Right ventricle myocardium superior (tissue), 1 donor: ENCODE measurements at places on chromosomes 12 and 14. TPM values are rescaled to one million over a fixed set of nuclear protein-coding genes. Genes with fewer than 3 reads are reported as not detected.

Gene DLST
- total RNA-seq = 205 TPM

DNA sequence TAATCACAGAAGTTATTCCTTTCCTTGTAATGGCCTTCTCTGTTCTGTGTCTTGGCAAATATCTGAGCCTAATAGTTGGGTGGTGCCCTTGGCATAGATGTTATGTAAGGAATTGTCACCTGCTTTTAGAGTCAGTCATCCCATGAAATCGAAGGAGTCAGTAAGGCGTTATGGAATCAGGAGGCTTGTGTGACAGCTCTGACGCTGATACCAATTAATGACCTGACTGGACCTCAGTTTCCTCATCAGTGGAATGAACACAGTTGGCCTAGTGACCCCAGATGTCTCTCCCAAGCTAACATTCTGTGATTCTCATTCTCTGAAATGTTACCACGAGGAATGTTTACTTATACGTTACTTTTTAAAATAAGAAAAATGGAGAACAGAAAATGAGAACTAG lies 32.1 kb downstream of the TXNRD1 start:
- no peak for DNase-seq

Gene PHLDA1
- total RNA-seq = 6.6 TPM

DNA sequence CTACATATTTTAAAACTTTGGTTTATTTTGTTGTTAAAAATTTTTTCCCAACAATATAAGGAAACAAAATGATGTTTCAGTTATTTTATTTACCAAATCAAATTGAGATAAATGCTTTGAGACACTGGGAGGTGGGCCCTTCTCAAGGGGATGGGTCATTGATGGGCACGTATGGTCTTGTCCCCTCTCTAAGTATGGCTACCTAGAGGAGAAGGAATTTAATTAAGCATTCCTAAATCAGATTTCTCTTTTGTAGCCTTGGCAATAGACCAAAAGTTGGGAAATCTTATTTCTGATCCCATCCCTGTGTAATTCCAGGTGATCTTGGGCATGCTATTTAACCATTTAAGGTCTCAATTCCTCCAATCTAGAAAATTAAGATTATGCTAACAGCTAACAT lies 79.0 kb downstream of the SCN8A start:
- no peak for DNase-seq

GRCh38 chr12:72829838-72830237 lies 557.7 kb downstream of the TRHDE start:
- DNase-seq = no peak

Gene AICDA
- total RNA-seq = not detected

Gene TUNAR
- not detected for total RNA-seq

GRCh38 chr14:55248411-55248810 lies 22.8 kb upstream of the FBXO34 start:
- no peak for DNase-seq

DNA sequence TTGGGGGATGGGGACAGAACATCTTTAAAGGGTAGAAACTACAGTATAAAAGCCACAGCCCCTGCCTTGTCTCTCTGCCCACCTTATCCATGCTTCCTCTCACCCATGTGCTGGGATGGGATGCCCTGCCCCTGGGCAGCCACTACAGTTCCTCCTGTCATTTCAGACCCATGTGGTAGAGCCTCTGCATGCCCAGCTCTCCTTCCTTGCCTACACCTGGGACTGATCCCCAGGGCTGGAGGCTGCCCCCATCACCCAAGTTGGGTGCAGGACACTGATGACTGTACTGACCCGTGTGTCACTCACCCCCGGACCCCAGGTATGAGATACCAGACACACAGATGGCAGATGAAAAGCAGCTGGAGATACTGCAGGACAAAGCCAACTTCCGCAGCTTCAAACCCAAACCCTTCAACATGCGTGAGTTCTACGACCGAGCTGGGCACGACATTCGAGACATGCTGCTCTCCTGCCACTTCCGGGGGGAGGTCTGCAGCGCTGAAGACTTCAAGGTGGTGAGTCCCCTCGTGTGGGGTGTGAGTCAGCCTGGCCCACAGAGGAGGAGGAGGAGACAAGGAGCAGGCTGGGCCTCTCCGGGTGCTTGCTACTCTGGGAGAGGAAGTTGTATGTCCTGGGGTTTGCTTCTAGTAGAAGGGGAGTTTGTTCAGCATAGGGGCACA lies 2.2 kb downstream of the ASIC1 start:
- no peak for DNase-seq

Gene SLCO1A2
- not detected for total RNA-seq

GRCh38 chr12:129257524-129257923 lies 404.2 kb downstream of the GLT1D1 start:
- DNase-seq = no peak

Gene KERA
- total RNA-seq = not detected

Gene VASH1
- total RNA-seq = 14.3 TPM

Gene CISTR
- 0.83 TPM for total RNA-seq

- no peak for DNase-seq
Observed at GRCh38 chr12:32265951-32266350, 133.4 kb upstream of the FGD4 start.

GRCh38 chr12:97168804-97169203 lies 261.7 kb downstream of the NEDD1 start:
- DNase-seq = no peak

GRCh38 chr12:6821591-6822425 lies at the start of gene GPR162:
Gene GPR162 (plus strand): TSS chr12:6821821. CDS start chr12:6823899, 2,078 bp downstream.
- peak; percentile 80 for DNase-seq

DNA sequence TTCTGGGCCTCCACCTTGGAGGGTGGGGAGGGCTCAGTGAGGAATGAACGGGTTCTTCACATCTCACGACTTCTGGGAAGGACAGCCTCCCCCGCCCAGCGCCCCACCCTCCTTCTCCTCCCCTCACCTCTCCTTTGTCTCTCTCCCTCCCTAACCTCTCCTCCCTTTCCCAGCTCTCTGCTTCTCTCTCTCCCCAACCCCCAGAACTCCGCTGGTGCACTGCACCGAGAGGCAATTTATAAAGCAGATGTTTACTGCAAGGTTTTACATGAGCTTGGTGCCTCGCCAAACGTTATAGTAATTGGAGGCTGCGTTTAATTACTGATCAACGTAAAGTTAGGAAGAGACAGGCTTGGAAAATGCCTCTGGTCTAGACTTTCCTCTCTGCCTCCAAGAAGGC lies 42.9 kb upstream of the FAM222A start:
- no peak for DNase-seq

Gene LRP1-AS
- not detected for total RNA-seq

DNA sequence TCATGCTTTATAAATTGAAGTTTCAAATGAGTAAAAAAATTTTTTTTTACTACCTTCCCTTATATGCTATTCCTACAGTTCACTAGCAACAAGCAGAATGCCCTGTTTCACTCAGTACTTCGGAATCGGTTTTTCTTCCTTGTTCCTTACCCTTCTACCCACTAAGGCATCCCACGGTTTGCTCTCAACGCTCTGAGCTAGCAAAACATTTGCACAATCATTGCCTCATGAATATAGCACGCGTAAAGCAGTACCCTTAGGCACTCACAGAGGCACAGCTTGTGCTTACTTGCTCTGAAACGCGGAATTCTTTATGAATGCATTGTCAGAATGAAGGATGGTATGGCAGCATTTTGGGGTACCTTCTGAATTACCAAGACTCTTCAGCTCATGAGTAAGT lies 45.0 kb downstream of the PPP1R13B start:
- DNase-seq = no peak

Gene STAT2
- 28.3 TPM for total RNA-seq

- DNase-seq = no peak
Observed at GRCh38 chr14:35122696-35123387, 490 bp downstream of the PRORP start.

DNA sequence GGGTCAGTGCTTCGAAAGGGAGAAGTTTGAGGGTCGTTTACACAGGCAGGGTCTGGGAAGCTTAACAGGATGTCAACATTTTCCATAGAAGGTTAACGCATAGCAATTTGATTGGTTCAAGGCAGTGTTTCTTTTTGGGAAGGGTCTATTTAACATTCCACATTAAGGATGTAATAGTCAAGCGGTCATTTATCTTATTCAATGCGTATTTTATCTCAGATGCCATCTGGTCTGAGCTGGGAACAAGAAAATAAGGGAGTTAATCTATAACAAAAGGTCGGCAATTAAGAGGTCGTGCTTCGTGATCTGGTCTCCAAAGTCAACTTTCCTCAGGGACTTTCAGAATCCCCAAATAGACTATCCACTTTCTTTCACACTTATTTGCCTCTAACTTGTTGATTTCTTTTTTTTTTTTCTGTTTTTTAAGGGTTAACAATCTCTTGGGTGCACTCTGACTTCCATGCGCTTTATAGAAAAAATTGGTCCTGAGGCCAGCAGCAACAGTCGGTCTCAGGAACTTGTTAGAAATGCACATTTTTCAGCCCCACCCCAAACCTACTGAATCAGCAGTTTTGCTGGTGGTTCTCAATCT lies 550 bp upstream of the RESF1 start:
- no peak for DNase-seq

DNA sequence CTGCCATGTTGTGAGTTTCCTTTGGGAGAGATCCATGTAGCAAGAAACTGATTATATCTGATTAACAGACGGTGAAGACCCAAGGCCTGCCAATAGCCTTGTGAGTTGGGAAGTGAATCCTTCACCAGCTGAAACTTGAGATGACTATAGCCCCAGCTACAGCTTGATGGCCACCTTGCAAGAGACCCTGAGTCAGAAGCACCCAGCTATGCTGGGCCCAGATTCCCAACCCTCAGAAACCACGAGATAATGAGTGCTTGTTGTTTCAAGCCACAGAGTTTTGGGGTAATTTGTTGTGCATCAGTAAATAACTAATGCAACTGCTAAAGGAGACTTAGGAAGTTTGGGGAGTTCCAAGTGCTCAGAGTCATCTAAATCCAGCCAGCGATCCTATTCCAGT lies 80.3 kb downstream of the AVPR1A start:
- no peak for DNase-seq

DNA sequence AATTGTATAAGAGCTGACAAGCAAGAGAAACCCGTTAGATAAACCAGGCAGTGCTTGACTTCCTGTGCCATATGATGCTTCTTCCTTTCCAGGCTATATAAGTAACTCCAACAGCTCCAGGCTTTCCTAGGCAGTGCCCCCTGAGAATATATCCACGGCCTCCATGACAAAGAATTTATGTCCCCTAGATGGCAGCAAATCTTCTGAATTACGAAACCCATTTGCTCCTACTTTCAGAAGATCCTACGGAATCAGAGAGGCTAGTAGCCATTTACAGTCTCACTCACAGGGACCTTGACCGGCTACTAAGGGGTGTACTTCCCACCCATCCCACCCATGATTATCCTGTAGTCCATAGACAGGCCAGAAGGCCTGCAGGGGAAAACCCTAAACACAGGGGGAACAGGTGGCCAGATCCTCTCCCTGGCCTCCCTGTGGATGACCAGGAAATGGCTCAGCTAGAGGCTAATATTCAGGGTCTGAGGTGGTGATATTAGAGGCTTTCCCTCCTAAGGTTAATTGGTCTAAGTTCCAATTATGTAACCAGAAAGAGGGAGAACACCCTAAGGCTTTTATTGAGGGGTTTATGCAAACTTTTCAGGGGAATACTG lies 77.2 kb upstream of the DCD start:
- no peak for DNase-seq

DNA sequence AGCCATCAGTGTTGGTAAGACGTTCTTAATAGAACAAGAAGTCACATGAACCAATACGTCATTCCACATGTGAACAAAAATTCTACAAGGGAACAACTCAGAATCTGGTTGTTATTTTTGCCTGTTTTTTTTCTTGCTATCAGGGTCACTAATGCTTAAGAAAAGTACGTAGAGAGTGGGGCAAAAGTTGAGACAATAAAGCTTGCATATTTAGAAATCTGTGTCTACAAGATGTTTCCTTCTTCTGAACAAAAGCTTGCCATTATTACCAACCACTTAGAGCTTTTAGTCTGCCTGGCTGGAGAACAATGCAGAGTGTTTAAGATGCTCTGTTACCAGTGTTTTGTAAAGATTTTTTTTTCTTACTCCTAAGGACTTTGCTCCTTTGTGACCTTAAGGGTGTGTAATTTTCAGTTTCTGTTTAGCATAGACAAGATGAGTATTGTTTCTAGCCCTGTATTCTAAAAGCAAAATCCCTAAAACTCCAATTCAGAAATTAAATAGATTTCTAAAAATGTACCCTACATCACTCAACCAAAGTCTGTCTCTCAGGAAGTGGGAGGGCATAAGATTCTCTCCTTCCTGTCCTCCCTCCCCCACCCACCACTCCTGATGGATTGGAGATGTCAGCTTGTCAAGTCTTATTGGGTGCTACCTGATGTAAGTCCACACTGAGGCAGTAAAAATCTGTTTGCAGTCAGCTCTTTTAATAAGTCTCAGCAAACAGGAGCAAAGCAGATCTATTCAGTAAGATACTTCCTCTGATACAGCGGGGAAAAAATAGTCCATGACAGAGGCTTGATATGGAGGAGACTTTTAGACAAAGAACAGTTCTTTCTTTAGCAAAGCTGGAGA lies 267.6 kb downstream of the GRIN2B start:
- no peak for DNase-seq

- DNase-seq = no peak
Observed at GRCh38 chr12:54146506-54147145, 42.2 kb downstream of the SMUG1 start.

- DNase-seq = no peak
Observed at GRCh38 chr14:95067526-95067925, 89.8 kb downstream of the DICER1 start.

Gene PTPN21
- total RNA-seq = 32.2 TPM

DNA sequence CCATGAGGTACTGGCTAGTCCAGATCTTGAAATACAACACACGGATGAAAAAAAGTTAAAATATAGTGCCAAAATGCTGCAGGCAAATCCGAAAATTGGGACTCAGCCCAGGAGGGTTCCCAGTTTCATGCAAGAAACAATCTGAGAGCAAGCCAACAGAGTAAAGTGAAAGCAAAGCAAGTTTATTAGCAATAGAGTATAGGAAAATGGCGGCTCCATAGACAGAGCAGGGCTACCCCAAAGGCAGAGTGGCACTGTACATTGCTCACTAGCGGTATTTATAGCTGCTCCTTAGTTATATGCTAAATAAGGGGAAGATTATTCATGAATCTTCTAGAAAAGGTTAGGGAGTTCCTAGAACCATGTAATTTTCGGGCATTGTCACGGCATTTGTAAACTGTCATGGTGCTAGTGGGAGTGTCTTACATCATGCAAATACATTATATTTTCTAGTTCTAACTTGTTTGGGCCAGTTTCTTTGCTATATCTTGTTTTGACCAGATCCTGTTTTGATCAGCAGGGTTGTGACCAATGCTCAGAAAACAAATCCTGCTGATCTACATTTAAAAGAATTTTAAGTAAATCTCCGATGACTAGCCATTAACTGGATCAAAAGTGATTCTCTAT lies 29.1 kb downstream of the RECQL start:
- no peak for DNase-seq

Gene MYRFL
- total RNA-seq = 0.11 TPM

Gene MGP
- 231 TPM for total RNA-seq

DNA sequence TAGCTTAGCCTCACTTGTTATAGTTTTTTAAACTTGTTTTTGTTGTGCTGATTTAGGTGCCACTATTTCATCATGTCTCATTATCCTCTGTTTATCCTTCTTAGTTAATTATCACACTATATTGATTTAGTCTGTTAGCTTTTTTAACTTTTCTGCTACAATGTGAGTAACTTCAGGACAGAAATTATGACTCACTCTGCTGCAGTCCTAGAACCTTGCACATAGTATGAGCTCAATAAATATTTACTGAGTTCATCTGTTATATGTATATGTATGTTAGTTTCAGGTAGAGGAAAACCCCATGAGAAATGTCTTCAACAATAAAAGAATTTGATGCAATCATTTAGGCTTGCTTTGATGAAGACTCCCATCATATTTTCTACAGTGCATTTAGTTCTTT lies 224.3 kb upstream of the NAV3 start:
- DNase-seq = no peak

Gene CEP83
- 8.5 TPM for total RNA-seq
